ENCODE measurements at places on chromosomes 2 and 18.

DNA sequence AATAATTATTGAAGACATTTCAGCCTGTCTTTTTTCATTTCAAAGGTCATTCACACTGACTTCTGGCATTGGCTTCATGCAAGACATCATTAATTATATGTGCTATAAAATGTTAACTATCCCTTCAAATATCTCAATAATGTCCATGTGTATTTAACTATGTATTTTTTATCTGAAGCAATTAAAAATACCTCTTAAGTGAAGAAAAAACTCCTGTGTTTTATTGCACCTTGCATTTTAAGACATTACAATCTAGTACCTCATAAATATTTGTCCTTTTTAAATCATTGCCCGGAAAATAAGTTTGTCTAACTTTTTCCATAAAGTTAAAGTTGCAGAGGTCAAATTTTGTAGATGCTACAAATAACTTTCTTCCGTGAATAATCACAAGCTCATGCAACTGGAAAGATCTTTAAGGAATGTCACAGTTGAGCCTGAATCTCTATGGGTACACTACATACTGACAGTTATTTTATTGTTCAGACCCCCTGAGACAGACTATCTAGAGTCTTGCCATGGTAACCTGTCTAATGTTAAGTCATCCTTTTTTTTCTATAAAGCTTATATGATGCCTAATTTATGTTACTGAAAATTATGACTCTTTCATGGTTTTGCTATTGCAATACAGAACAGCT, 38.4 kb upstream of the COBLL1 start:
- DNase-seq = no peak

DNA sequence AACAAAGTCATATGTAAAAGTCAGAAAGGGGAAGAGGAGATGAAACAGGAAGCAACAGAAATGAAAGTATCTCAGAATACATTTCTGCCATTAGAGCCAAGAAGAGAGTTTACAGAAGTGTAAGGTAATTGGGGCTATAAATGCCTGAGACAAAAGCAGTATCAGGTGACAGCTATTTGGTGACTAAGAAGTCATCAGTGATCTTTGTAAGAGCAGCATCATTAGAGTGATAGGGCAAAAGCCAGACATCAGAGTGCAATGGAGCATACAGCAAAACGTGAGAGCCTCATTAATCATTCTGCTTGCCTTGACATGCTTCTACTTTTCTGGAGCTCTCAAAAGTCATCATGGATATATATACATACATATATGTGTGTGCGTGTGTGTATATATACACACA, 804.7 kb upstream of the PIK3C3 start:
- no peak for DNase-seq

- DNase-seq = no peak
Measured at GRCh38 chr2:233235977-233236376, 15.5 kb upstream of the ATG16L1 start.

GRCh38 chr2:172196768-172197431, 94.2 kb upstream of the DLX2 start:
- no peak for DNase-seq

- no peak for DNase-seq
Measured at GRCh38 chr18:7614042-7614441, 46.9 kb downstream of the PTPRM start.

GRCh38 chr2:159612255-159612901, 4.0 kb downstream of the BAZ2B start:
- DNase-seq = no peak

DNA sequence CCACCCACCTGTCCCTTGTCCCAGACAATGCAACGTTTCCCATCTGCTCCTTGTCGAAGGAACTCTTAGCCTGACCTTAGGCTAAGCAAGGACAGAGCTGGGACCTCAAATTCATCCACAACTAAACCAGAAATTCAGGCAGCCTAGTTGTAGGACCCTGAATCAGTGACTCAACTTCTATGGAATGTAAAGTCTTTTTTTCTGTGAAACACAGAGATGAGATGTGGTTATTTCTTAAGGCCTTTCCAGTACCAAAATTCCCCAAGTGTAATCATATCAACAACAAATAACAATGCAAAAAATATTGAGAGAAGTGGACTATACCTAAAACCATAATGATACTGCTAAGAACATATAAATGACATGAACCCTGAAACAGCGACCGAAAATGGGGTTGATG, 46.7 kb downstream of the EN1 start:
- no peak for DNase-seq
